ENCODE measurements at places on chromosomes 12 and 14.

- no peak for DNase-seq
These were observed 58.5 kb upstream of the ATF7IP start for GRCh38 chr12:14307004-14307403.

DNA sequence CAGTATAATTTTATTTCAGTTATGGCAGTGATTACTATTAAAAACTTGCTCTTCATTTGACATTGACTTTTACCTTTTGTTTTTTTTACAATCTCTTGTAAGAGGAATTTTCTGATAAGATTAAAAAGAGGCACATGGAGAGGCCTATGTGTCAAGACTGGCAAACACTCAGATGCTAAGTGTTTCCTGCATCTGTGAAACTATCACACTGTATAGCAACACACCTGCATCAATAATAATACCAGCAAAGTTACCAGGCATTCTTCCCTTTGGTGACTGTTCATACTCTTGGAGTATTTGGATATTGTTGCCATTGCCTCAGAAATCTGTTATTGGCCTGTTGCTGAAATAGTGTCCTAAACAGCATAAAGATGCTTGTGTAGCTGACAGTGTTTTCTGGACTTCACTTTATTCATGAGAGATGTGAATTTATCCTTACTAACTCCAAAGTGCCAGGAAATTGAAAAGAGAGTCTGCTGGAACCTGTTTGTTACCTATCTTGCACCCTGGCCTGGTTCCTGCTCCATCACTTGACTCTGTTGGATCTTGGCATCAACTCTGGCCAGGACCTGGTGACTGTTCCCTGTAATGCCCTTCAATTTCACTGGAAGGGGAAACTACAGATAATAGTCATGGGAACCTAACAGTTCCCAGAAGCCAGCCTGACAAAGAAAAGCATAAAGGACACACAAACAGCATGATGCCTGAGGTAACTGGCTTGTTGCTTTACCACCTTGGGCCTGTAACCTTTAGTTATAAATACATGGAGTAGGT is 19.8 kb downstream of the SLC16A7 start:
- DNase-seq: no peak

DNA sequence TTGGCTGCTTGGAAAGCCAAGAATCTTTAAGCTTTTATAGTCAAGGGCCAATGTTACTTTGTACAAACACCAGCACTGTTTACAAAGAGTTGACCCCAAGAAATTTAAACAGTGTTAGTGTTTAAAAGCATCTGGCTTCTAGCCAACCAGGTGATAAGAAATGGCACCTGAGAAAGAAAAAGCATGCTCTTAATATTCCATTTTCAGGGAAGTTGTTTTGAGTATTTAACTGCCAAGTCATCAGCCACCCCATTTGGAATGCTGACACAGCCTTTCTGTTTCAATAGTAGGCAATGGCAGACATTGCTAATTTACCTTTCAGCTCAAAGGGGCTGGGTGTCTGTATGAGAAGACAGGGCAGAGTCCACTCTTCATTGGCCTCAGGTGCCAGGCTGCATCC is 3.7 kb upstream of the SLC35F4 start:
- DNase-seq: no peak

- DNase-seq: no peak
These were observed 1.9 kb upstream of the KLHDC1 start for GRCh38 chr14:49691031-49691430.

DNA sequence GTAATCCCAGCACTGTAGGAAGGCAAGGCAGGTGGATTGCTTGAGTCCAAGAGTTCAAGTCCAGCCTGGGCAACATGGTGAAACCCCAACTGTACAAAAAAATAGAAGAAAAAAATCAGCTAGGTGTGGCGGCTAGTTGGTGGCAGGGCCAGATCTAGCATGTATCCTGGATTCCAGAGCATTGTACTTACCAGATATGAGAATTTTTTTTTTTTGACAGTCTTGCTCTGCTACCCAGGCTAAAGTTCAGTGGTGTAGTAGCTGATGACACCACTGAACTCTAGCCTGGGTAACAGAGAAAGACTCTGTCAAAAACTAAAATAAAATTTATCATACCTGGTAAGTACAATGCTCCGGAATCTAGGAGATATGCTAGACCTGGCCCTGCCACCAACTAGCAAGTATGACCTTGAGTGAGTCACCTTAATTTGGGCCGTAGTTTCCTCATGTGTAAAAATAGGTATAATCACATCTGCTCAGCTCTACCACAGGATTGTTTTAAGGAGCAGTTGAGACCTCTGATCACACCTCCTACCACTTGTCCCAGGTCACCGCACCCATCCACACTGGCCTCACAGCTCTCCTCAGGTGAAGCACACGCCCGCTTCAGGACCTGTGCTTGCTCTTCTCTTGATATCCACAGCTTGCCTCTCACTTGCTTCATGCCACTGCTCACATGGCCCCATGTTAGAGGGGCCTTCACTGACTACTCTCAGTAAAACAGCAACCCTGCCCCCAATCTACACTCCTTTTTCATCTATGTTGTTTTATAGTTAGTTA is 140.2 kb downstream of the STXBP6 start:
- no peak for DNase-seq

GRCh38 chr12:45789025-45789424 is 59.5 kb downstream of the ARID2 start:
- DNase-seq: no peak

GRCh38 chr12:124771462-124772288 is 92.0 kb downstream of the SCARB1 start:
- peak; percentile 62 for DNase-seq

GRCh38 chr12:40444174-40444573 is 219.4 kb downstream of the LRRK2 start:
- DNase-seq: no peak

- no peak for DNase-seq
These were observed 233.3 kb downstream of the NEDD1 start for GRCh38 chr12:97140355-97140754.

GRCh38 chr14:95326987-95327386 is 7.3 kb upstream of the CLMN start:
- DNase-seq: no peak

DNA sequence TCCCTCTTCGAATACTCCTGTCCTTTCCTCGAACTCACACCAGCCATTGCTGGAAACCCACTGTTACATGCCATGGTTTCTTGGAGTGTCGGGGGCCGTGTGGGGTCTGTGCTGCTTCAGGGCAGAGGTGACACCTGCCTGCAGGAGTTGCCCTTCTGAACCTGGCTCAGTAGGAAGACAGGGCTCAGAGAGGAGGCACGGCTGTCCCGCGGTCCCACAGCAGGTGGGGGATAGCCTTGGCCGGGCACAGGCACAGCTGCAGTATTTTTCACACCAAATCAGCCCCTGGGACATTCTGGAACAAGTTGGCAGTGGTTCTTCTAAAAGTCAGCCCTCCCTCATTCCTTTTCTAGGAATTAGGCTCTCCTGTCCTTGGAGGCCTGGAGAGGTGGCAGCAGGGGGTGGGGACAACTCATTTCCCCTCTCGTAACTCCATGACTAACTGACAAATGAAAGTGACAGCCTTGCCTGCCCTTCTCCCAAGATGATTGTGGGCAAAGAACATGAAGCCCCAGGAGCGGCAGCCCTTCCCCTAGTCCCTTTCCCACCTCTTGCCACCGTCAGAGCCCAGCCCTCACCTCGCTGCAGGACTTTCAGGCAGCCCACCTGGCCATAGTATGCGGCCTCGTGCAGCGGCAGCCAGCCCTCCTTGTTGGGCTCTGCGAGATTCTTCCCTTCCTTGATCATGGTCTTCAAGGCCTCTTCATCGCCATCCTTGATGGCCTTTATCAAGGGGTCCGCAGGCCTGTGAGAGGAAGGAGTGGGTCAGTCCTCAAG is 22.4 kb downstream of the ASB2 start:
- no peak for DNase-seq

- DNase-seq: no peak
These were observed 19.8 kb downstream of the ACAD10 start for GRCh38 chr12:111705672-111706071.

DNA sequence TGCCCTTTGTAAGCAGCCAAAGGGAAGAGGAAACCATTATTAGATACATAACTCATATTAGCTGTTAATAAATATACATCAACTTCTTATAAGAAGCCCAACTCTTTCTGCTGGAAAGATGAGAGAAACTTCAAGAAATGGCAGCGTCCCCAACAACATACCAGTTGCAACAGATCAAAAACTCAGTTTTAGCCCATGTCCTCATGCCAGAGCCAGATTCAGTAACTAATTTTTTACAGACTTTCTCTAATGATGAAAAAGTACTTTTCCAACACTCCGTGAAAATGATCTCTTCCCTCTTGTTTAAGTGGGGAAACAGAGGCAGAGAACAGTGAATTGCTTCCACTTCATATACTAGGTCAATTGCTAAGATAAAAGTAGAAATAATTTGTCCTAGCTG is 206.8 kb upstream of the NUDT4 start:
- DNase-seq: no peak

GRCh38 chr12:6288235-6288634 is 22.2 kb upstream of the PLEKHG6 start:
- no peak for DNase-seq

DNA sequence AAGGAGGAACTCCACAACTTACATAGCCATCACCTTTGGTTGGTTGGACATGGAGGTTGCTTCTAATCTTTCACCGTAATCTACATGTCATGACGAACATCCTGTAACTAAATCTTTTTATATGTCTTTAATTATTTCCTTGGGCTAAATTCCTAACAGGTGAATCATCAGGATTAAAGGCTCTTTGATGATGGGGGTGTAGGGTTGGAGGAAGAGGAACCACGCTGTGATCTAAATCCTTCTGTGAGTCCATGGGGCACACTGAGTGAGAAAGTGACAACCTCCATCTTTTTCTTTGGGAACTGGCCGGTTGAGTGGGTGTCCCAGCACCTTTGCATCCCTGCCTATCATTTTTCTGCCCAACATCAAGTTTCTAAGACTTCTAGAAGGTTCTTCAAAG is 31.1 kb upstream of the MAP1LC3B2 start:
- DNase-seq: no peak

DNA sequence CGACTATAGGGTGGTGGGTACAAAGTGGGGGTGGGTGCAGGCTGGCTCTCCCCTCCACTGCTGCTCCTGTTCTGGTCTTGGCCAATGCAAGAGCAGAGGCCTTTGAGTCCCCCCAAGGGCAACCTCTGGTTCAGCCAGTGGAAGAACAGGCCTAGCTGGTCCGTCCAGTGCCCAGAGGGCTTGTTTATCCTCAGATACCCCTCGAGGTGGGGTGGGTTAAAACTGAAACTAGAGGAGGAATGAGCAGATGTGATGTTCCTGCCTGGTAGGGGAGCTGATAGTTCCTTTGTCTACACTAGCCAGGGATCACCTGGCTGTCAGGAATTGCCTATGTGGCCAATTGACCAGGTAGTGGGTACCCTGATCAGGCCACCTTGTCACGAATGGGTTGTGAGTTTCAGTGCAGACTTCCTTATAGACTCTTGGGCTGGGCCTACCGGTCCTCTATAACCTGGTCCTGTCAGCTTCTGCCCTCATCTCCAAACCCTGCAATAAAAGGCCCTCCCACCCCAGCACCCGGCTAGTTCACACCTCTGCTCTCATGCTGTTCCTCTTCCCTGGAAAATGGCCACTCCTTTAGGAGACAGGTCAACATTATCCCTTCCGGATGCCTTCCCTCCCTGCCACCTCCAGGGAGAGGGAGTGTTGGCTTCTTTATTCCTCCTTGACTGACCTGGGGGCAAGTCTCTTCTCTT is 10.7 kb upstream of the HSP90AA1 start:
- DNase-seq: no peak

GRCh38 chr14:92500491-92500941 is 13.1 kb upstream of the RIN3 start:
- no peak for DNase-seq

- DNase-seq: no peak
These were observed 3.5 kb downstream of the FOS start for GRCh38 chr14:75282170-75282554.

- no peak for DNase-seq
These were observed 349.7 kb upstream of the DIO2 start for GRCh38 chr14:80560800-80561657.

- DNase-seq: no peak
These were observed 281.1 kb upstream of the RTL1 start for GRCh38 chr14:101184572-101184971.

- no peak for DNase-seq
These were observed 1.7 kb upstream of the KLRG1 start for GRCh38 chr12:8987685-8988084.

DNA sequence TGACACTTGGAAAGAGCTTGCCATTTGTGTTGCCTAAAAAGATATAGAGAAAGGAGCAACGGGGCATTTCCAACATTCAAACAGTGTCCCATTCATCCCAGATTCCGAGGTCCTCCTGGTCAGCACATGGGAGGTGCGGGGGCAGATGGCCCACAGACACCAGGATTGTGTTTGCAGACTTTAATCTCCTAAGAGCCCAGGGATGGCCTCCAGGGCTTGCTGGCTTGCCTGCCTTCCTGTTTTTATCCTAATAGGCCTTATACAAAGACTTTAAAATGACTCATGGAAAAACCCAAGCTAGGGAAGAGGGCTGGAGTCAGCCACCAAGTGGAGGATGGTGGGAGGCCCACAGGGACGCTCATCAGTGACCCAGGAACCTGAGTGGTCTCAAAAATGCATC is 21.5 kb upstream of the FAM181A start:
- no peak for DNase-seq

GRCh38 chr12:109715310-109716091 is 1.9 kb downstream of the FAM222A start:
- no peak for DNase-seq

- DNase-seq: no peak
These were observed 61.8 kb downstream of the TSPAN9 start for GRCh38 chr12:3138941-3139511.

DNA sequence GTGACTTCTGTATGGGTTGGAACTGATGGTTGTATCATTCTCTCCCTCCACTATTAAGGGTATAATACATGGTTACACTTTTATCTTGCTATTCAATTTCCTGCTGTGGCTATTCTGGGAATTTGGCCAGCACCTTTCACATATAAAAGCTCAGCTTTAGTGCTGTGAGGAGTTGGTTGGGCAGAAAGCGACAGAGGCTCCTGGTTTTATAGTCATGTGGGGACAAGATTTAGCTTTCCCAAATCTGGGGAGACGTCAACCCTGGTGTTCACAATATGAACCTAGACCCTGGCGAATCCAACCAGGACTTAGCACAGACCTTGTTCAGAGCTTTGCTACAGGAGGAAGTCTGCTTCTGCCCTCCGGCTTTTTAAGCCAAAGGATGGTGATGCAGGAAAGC is 36.5 kb downstream of the FOS start:
- DNase-seq: no peak

DNA sequence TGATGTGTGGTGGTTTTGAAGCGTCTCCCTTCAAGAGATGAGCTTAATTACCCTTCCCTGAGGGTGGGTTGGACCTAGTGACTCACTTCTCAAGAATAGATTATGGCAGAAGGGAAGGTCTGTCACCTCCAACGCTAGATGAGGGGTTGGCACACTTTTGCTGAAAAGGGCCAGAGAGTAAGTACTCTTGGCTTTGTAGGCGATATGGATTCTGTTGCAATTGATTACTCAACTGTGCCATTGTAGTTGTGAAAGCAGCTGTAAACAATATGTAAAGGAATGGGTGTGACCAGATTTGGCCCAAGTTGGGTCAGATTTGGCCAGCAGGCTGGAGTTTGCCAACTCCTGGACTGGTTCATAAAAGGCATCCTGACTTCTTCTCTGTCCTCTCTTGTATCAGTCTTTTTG is 53.3 kb downstream of the SMIM41 start:
- DNase-seq: no peak

- no peak for DNase-seq
These were observed 5.6 kb downstream of the KRR1 start for GRCh38 chr12:75505706-75506312.

GRCh38 chr12:22355011-22355580 is 20.6 kb upstream of the ST8SIA1 start:
- DNase-seq: no peak
